NCI-H1417 treated with DMSO at 0.1 percent for 48 hours (cell line): ENCODE measurements at places on chromosomes 12 and 14.

DNA sequence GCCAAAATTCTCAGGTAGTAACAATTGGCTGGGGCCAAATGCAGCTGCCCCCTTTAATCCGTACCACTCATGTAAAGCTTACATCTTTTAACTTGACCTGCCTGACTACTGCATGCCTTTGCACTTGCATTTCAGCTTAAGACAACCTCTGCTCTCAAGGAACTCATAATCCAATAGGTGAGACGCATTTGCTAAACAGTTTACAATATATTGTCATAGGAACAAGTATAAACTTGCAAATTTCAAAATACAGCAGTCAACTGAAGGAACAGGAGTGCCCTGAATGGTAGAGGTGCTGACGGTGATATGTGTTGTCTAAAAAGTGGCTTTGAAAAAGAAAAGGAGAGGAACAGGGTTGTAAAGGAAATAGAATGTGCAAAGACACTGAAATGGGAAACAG, 3.6 kb upstream of the BRMS1L start:
- no peak for DNase-seq

- DNase-seq: peak; percentile 48
Observed at GRCh38 chr14:100486025-100486828, 101.0 kb downstream of the BEGAIN start.

- no peak for DNase-seq
Observed at GRCh38 chr14:104351849-104352492, 213.6 kb downstream of the KIF26A start.

GRCh38 chr12:74988156-74988555, 221.5 kb downstream of the KCNC2 start:
- DNase-seq: no peak

DNA sequence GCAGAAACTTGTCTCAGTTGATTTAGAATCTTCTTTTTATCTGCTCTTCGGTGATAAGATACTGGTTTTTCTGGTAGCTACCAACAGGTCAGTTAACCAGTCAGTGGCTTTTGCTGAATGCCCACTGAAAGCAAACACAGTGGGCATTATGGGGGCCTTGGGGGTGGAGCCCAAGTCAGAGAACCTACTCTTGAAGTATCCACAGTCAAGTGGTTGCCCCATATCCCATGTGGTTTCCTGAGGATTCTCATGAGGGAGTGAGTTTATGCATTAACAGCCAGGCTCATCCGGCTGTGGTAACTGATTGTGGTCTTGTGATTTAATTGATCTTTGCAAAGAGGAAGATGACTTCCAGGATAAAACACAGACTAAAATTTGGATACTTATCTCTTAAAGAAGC, 83.7 kb downstream of the ST8SIA1 start:
- DNase-seq: no peak

DNA sequence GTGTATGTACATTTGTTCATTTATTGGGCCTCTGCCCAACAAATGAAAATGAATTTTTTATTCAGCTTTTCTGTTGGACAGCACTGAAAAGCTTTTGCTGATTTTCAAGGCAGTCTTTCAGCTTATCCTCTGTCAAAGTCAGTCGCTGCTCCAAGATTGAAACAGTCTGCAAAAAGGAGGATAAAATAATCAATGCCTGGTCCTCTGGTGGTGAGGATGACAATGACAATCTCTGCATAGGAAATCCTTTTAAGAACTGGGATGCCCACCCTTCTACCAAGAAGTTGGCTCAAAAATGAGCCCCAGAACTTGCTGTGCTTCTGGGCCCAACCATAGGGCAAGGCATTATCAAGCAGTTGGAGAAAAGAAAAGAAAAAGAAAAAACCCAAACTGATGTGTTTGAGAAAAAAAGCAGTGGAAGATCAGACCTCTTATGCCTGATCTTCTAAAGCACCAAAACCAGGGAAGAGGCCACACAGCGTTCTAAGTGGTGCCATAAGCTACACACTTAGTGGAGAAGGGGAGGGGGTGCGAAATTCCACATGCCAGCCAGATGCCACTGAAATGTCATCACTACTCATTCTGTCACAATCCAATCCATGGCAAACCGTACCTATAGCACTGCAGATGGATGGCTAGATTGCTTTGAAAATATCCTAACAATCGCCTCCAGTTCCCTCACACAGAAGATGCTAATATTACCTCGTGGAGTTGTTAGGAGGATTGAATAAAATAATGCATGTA, 69.0 kb upstream of the DUSP6 start:
- no peak for DNase-seq

GRCh38 chr12:21773263-21773741, 1.2 kb downstream of the KCNJ8 start:
- DNase-seq: no peak

- no peak for DNase-seq
Observed at GRCh38 chr14:105324080-105324778, 9.7 kb downstream of the PACS2 start.

DNA sequence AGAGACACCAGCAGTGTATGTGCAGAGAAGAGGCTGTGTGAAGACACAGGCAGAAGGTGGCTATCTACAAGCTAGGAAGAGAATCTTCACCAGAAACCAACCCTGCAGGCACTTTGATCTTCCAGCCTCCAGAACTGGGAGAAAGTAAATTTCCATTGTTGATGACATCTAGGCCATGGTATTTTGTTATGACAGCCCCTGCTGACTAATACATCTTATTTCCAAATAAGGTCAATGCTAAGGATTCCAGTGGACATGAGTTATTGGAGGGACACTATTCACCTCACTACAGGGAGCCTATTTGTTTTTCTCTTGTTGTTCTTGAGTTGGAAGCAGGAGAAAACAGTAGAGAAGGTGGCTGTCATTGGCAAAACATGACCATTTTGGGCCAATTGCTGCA, 88.5 kb upstream of the RIN3 start:
- DNase-seq: no peak

GRCh38 chr12:112029301-112029700, 16.1 kb downstream of the ERP29 start:
- no peak for DNase-seq

- DNase-seq: peak; percentile 94
Observed at GRCh38 chr12:56158029-56158925, at the start of gene MYL6. Gene MYL6, plus strand, starts transcription at chr12:56158359. Its CDS starts 43 bp downstream, at chr12:56158402.

DNA sequence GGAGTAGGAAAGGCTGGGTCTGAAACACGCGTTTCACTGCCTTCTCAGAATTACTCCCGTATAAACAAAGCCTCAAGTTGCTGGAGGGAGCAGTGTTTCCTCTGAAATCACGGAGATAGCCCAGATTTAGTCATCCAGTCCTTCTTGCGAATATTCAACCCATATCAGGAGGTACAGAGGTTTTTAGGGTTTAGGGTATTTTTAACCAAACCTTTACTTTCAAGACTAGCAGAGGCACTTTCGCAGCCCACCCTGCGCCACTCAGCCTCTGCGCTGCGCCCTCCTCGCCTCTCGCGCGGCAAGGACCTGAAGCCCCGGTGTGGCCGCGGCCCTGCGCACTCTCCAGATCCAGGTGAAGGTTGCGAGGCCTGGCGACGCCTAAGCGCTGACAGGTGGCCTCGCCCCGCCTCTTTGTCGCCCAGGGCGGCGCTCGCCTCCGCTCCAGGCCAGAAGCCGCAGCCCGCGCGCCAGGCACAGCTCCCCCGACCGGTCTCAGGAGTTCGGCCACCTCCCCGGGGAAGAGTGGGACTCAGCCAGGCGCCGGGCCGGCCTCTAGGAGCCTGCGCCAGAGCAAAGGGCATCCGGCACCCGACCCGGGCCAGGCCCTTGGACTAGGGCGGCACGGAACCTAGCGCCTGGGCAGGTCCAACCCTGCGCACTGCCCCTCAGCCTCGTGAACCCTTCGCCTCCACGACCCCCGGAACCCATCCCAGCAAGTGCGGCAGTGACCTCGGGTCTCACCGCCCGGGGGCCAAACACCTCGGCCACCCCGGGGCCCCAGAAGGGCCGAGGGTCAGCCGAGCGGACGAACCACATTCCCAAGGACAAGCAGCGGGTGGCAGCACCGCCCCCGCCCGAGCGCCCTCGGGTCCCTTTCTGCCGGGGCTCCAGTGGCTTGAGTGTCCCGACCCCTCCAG, 1.8 kb upstream of the SAMD4A start:
- peak; percentile 41 for DNase-seq

DNA sequence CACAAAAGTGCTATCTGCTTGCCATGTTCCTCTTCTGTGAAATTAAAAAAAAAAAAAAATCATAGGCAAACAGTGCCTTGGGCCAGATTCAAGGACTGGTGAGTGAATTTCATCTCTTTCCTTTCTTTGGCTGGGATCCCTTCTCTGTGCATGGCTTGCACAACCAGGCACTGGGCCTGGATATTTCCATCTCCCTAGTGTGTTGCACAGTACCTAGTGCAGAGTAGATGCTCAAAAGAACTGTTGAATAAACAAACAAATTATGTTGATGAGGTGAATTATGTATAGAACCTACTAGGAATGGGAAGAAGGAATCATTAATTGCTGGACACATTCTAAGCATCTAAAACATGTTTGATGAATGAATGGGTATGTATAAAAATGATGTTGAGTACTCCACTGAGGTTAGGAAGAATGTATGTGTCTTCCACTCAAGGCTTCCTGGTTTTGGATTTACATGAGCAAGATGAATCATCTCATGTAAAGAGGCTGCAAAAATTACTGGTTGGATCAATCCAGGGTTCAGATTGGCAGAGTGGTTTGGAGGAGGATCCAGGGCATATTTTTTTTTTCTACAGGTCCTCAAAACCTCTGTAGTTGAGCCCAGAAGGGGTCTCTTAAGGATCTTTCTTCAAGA, 93.2 kb downstream of the EMP1 start:
- DNase-seq: no peak

- DNase-seq: no peak
Observed at GRCh38 chr12:32451816-32452215, 52.5 kb downstream of the FGD4 start.

GRCh38 chr12:5925646-5926045, 19.4 kb downstream of the ANO2 start:
- DNase-seq: no peak

GRCh38 chr12:106297681-106298080, 4.9 kb upstream of the TCP11L2 start:
- DNase-seq: no peak

DNA sequence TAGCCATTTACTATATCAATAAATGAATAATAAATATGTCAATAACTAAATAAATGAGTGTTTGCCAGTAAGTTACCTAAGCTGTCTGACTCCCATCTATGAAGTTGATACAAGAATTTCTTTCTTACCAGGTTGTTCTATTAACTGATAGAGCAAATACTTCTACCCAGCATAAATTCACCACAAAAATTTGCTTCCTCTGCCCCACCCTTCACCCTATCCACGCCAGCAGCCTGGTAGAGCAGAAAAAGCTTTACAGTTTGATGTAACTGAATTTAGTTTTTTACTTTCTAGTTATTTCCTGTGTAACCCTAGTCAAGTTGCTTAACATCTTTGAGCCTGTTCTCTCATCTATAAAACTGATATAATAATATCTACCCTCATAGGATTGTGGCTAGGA, 94.9 kb upstream of the SLC16A7 start:
- DNase-seq: no peak

DNA sequence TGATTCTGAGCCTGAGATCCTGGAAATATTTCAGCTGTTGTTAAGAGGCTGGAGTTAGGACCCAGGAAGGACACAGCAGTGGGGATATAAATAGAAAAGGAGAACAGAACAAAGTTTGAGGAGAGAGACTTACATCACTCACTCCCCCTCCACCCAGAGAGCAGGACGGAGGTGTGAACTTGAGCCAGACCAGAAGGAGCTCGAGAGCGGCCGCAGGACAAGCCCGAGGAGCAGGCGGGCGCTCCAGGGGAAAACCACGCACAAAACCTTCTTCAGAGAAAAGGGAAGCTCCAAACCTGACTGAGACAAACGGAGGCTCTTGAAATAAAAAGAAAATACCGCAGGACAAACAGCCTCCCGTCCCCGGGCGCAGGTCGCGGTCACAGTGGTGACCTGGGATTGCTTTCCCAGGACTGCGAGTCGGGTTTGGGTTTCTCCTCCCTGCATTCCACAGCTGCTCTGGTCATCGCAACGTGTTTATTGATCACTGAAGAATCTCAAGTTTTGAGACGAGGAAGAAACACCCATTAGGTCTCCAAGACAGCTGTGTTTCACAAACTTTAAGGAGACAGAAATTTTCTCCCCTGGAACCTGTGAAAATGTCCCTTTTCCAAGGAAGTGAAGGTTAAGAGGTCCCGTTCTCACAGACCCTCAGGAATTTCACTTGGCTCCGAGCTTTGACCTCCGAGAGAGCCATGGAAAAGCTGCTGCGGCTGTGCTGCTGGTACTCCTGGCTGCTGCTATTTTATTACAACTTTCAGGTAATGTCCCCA, at the start of gene ADGRD1:
Gene ADGRD1 (plus strand): TSS at position 137 of the 773 bp plus-strand sequence. CDS start 559 bp downstream, at position 696.
- no peak for DNase-seq

- DNase-seq: no peak
Observed at GRCh38 chr12:57369202-57369601, 61.6 kb downstream of the R3HDM2 start.

DNA sequence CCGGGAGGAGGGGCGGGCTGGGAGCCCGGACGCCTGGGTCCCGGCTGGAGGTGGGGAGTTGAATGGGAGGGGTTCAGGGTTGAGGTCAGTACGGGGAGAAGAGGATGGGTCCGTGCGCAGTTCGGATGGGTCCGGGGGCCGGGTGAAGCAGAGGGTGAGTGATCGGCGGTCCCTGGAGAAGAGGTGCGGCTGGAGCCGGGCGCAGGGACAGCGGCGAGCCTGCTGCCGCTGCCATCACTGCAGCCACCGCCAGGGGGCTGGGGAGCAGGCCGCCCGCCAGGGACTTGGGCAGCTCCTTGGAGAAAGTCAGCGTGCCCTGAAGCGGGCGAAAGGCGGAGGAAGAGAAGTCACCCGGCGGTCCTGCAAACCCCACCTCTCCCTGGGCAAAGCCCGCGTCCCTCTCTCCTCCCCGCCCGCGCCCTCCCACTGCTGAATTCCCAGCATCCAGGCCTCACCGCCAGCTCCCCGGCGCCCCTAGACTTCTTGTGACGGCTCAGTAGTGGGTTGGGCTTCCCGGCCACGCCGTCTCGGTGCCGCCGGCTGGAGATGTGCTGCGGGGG, 6.0 kb upstream of the GPR84 start:
- no peak for DNase-seq

DNA sequence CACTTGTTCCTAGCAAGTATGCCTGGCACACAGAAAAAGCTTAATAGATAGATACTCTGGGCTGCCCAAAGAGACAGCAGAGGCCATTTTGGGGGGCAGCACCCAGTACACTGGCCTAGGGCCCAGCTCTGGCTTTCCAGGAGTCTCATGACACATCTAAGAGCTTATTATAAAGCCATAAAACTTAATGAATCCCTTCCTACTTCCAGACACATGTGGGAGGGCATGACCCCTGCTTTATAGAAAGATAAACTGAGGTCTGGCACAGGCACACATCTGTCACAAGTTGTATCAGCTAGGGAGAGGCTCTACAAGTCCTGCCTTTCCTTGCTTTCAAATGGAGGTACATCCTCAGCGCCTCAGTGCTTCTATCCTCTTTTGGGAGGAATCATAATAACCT, 27.1 kb downstream of the FMNL3 start:
- no peak for DNase-seq
